ENCODE measurements at places on chromosomes 7 and 10.

- no peak for DNase-seq
Measured at GRCh38 chr7:56206420-56206819, 90.2 kb upstream of the NUPR2 start.

GRCh38 chr7:95088536-95089215 is 181.3 kb downstream of the PPP1R9A start:
- DNase-seq: no peak

DNA sequence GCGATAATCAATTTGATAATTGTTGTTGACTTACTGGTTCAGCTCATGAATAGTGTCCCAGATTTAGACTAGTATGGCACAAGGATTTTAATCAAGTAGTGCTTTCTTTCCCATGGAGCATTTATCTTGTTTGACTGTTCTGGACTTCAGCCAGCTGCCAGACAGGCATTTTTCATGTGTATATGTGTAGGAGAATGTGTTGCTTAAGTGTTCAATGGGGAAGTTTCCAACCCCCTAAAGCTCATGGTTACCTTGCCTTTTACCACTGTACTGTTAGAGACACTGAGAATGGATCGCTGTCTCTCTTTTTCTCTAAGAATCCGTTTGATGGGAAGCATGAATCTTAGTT is 103.9 kb downstream of the LRRC4 start:
- no peak for DNase-seq

- no peak for DNase-seq
Measured at GRCh38 chr7:140330128-140330527, 68.2 kb downstream of the SLC37A3 start.

DNA sequence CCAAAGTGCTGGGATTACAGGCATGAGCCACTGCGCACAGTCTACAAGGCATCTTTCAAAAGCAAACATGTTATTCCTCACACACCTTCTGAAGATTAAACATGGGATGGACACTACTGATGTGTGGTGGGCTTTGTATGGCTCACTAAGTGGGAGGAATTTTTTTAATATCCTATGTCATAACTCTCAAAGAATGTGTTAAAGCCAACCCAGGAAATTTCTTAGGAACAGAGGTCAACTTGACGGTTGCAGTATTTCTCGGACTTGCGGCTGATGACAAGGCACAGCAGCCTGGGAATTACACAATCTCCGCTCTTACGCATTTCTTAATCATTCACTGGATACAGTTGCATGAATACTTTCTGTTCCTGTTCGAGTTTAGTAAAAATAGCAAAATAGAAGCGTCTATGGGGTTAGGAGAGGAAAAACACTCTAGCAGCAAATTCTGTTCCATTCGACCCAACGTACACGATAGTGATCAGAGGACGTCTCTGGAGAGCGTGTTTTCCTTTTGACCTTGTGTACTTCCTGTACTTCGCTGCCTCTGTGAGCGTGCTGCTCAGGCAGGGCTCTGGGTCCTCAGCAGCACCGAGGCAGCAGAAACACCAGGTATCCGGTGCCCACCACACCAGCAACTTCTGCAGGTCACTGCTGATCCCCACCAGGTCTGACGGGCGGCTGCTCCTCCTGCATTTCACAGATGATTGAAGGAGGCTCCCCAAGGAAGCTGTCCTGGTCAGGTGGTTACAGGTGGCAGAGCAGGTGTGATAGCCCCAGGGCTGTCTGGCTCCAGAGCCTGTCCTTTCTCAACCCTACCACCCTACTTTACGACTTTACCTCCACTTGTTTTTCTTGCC is 26.4 kb upstream of the SRGN start:
- no peak for DNase-seq

DNA sequence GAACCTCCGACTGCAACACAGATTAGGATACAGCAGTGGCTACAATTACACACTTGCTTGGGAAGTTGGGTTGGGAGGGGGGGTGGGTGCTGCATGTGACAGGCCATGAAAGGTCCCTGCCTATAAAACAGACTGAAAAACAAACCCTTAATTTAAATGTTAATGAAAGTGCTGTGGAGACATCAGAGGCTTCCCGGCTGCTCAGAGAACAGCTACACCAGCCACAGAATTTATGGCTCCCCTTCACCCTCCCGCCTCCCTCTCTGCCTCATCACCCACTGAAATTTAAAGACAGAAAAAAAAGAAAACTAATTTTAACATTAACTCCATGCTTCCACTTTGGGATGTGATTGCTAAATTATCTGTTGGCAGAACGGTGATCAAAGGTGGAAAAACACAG is 34.7 kb downstream of the FBXW4 start:
- no peak for DNase-seq

DNA sequence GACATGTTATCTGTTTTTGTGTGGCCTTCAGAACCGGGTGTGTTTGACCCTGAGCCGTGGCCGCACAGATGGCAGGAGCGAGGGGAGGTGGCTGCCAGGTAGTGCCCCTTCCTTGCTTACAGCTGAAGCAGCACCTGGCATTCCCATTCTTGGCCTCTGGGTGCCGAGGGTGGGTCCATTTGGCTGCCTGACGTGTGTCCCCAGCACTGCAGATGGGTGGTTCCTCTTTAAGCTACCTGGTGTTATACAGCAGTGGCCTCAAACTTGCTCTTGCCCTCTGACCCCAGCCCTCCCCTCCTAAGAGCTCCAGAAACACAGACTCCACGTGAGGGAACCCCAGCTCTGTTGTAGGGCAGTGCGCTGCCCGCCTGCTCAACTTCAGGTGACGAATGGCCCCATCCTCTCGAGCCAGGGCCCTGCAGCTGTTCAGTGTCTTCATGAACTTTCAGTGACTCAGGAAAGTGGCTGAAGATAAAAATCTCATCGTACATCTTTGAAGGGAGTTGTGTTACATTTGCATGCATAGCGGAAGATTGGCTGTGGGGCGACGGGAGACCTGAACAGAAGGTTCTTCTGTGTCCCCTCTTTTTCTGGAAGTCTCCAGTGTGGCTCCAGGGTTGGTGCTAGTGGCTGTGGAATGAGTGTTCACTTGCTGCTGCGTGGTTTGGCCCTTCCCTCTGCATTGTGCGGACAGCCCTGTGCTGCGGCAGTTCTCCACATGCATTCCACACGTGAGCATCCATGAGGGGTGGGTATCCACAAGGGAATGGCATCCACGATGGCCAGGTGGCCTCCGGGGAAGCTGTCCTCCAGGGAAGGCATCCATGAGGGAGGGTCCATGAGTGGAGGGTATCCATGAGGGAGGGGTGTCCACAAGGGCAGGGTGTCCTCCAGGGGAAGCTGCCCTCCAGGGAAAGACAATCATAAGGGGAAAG is 91.6 kb downstream of the INPP5A start:
- DNase-seq: no peak

GRCh38 chr7:133118261-133118660 is 36.4 kb upstream of the CHCHD3 start:
- DNase-seq: no peak

DNA sequence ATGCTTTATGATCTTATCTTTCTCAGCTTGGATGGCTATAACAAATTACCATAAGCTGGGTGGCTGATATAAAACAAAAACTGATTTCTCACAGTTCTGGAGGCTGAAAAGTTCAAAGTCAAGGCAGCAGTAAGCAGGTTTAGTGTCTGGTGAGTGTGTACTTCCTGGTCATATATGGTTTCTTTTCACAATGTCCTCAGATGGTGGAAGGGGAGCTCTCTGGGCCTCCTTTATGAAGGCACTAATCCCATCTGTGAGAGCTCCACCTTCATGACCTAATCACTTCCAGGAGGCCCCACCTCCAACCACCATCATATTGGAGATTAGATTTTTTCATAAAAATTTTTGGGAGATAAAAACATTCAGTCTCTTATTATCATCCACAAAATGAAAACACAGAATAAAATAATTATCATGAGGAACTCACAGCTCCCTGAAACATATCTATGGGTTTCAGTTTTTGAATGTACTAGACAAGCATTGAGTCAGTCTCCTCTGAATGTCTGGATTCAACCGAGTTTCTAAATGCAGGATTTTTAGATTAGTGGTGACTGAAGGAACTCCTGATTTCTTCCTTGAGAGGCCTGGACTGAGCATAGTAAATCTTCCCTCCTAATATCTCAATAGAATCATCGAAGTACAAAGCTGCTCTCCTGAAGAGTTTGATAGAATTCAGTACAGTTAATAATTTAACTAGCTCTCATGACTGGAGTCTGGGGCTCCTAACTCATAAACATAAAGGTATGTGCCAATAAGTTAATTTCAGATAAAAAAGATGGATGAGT is 8.0 kb downstream of the CDC14C start:
- no peak for DNase-seq

GRCh38 chr10:118570591-118570990 is 24.9 kb downstream of the PRLHR start:
- no peak for DNase-seq

- no peak for DNase-seq
Measured at GRCh38 chr10:28624351-28624750, 53.0 kb upstream of the BAMBI start.

DNA sequence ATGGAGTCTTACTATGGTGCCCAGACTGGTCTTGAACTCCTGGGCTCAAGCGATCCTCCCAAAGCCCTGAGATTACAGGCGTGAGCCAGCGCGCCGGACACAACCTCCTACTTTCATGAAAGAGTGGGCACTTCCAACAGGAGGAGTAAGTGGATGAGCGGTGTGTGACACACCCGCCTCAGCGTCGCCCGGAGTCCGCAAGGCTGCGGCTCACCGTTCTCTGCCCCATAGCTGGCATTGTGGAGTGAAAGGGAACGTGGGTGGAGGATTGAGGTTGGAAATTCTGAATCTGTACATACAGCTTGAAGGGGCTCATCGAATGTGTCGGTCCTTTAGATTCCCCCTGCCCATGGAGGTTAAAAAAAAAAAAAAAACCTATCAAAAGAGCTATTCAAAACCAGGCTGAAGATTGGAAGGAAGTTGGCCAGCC is 524 bp upstream of the PRXL2A start:
- DNase-seq: peak; percentile 36

DNA sequence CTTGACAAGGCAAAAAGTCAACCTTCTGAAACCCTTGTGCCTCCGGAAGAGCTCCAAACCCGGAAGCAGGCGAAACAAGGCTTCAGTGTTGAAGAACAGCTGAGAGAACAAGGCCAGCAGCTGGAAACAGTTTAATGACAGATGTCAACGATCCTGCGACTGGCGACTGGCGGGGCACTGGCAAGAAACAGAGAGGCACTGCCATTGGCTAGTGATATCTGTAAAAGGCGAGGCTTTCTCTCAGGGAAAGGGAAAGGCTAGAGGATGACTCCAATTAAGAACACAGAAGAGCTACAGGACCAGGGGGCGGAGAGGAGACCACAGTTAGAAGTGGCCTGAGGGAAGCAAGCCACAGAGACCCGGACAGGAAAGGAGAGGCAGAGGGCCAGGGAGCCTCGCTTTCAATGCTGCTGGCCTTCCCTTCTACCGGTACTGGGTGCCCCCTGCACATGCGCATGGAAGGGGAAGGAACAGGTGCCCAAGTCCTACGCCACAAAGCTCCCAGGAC is 19.4 kb downstream of the ITGB1 start:
- DNase-seq: no peak

DNA sequence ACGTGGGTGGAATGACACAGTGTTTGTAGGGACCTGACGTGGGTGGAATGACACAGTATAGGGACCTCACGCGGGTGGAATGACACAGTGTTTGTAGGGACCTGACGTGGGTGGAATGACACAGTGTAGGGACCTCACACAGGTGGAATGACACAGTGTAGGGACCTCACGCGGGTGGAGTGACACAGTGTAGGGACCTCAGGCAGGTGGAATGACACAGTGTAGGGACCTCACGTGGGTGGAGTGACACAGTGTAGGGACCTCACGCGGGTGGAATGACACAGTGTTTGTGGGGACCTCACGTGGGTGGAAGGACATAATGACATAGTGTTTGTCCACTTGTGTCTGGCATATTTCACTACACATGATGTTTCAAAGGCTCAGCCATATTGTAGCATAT is 19.3 kb downstream of the PPP2R2D start:
- no peak for DNase-seq

GRCh38 chr7:87435546-87435945 is 39.9 kb downstream of the ABCB4 start:
- DNase-seq: no peak

DNA sequence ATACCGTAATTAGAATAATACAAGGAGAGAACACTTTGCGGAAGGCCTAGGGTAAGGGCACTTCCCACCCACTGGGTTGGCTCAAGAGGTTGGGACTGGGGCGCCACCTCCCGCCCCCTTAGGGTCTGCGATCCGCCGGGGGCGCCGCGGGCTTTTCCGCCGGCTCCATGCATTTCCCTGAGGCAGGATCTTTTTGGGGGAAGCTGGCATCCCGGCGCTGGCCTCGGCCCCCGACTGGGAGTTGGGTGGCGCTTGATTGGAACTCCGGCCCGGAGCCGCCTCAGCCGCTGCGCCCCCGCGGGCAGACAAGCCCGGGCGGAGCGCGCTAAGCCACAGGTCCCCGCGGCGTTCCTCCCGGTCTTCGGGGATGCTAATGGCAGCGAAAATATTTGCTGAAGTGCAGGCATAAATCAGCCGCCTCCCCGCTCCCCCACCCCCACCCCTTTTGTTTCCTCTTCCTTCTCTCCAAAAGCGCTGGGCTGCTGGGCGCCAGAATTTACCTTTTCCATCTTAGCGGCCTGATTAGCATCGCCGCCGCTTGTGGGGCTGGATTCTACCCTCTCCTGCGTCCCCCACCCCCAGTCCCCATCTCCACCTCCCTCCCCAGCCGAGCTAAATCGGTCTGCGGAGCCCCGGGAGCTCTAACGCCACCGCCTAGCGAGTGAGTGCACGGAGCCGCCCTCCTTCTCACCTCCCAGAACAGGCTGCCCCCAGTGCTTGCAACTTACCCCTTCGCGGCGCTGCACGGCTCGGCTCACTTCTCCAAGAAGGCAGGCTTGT is 5.1 kb downstream of the UNC5B start:
- DNase-seq: no peak

DNA sequence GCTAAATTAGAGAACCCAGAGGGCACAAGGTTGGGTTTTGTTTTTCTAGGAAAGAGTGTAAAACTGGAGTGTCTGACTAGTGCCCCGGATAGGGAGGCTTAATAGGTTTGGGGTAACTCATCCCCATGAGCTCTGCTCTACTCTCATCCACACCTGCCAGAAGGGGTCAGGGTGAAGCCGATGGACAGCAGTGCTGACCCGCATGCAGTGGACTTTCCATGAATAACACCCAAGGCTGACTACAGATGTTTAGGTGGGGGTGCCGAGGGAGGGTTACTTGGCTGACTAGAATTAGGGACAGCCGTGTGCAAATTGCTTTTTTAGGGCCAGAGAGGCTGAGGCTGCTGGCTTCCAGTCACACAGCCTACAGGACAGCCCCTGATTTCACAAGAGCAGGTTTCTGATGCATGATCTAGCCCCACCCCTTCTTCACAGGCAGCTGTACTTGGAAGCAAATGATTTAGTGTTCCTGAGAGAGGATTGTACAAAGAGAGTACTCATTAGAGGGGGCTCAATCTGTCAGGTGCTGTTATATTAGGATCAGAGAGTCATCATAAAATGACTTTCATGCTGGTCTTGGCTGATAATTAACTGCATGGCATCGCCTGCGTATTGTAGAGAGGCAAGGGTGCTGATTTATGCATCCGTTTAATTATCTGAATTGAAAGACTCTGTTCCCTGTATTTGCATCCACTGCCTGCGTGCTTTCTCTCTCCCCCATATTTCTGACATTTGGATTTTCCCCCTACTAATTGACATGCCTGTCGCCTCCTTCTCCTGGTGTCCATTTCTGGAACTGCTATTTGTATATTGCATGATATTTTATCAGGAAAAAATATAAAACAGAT is 9.5 kb downstream of the INHBA start:
- no peak for DNase-seq
